Cardiac fibroblast (primary cell): ENCODE measurements at places on chromosomes 6 and 20.

GRCh38 chr20:575230-575629, 31.6 kb upstream of the CSNK2A1 start:
- DNase-seq = no peak

- peak; percentile 45 for DNase-seq
Measured at GRCh38 chr6:132133736-132134445, 182.7 kb upstream of the CCN2 start.

- DNase-seq = no peak
Measured at GRCh38 chr20:57243480-57244220, 22.8 kb downstream of the BMP7 start.

- DNase-seq = no peak
Measured at GRCh38 chr6:69802995-69803394, 6.2 kb upstream of the LMBRD1 start.

- DNase-seq = no peak
Measured at GRCh38 chr6:89024456-89024855, 56.1 kb upstream of the PNRC1 start.

GRCh38 chr20:48789781-48790472, 37.9 kb downstream of the PREX1 start:
- DNase-seq = no peak

GRCh38 chr6:165573671-165574070, 89.4 kb downstream of the PDE10A start:
- peak; percentile 99 for DNase-seq

GRCh38 chr6:91633374-91634111, 1046.7 kb upstream of the MAP3K7 start:
- DNase-seq = no peak

DNA sequence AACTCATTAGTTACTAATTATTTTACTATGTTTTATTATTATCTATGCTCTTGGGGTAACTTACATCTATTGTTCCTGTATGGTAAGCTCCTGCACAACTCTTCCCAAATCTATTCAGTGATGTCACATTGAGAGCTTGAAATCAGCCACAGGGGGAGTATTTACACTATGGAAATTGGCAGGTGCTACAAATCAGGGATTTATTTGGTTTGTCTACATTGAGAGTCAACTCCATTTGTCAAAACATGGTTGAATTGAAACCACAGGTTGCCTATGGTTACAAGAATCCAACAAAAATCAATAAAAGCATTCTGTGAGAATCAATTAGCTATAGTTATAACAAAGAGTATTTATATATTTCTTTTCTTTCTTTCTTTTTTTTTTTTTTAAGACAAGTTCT, 3.9 kb upstream of the FITM2 start:
- no peak for DNase-seq

- no peak for DNase-seq
Measured at GRCh38 chr6:20197251-20197650, 15.0 kb downstream of the MBOAT1 start.

- no peak for DNase-seq
Measured at GRCh38 chr6:81373414-81373813, 379.1 kb downstream of the TENT5A start.
